ENCODE measurements at places on chromosomes 7 and 10. TPM values are rescaled to one million over a fixed set of nuclear protein-coding genes. Genes with fewer than 3 reads are reported as not detected.

- H3K36me3 ChIP-seq = peaks cover 10% of the 10 kb centered on the region
- peaks cover 42% of the 10 kb centered on the region for H3K4me1 ChIP-seq
- peak overlapping the region; percentile 94 for H3K4me3 ChIP-seq
- DNase-seq = no peak
These were observed 911 bp upstream of the HNRNPH3 start for GRCh38 chr10:68330852-68331454.

GRCh38 chr10:87868277-87868676, 4.9 kb downstream of the PTEN start:
- H3K27ac ChIP-seq = peak overlapping the region; percentile 9
- no peaks in the 10 kb centered on the region for H3K27me3 ChIP-seq
- H3K4me1 ChIP-seq = peaks cover 29% of the 10 kb centered on the region
- DNase-seq = no peak

DNA sequence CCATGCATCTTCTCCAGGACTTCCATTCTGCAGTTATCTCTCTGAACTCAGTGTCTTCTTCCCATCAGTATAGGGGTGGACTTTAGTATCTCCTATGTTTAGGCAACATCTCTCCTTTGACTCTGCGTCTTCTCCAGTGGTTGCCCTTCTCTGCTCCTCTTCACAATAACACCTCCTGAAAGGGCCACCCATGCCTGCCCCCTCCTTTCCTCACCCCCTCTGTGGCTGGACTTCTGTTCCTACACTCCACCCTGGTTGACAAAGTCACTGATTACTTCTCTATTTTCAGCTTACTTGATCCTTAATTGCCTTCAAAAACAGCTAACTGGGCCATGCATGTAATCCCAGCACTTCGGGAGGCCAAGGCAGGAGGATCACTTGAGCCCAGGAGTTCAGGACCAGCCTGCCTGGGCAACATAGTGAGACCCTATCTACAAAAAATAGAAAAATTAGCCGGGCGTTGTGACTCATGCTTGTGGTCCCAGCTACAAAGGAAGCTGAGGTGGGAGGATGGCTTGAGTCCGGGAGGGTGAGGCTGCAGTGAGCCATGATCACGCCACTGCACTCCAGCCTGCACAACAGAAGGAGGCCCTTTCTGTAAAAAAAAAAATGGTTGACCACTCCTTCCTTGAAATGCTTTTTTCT, 13.7 kb downstream of the SRGN start:
- H3K4me3 ChIP-seq = no peak overlapping the region
- DNase-seq = no peak
- H3K27ac ChIP-seq = no peak overlapping the region
- peaks cover 3% of the 10 kb centered on the region for H3K27me3 ChIP-seq
- no peaks in the 10 kb centered on the region for H3K4me1 ChIP-seq
- H3K36me3 ChIP-seq = no peaks in the 10 kb centered on the region

- no peak for DNase-seq
- no peak overlapping the region for H3K27ac ChIP-seq
- H3K36me3 ChIP-seq = no peaks in the 10 kb centered on the region
- no peaks in the 10 kb centered on the region for H3K27me3 ChIP-seq
These were observed 198.3 kb downstream of the GRID1 start for GRCh38 chr10:86168256-86168655.

Gene CROT
- 3.5 TPM for total RNA-seq

Gene KLF14
- not detected for total RNA-seq

GRCh38 chr10:11757454-11757820, 15.3 kb downstream of the ECHDC3 start:
- H3K4me1 ChIP-seq = peaks cover 13% of the 10 kb centered on the region
- peak; percentile 68 for DNase-seq

DNA sequence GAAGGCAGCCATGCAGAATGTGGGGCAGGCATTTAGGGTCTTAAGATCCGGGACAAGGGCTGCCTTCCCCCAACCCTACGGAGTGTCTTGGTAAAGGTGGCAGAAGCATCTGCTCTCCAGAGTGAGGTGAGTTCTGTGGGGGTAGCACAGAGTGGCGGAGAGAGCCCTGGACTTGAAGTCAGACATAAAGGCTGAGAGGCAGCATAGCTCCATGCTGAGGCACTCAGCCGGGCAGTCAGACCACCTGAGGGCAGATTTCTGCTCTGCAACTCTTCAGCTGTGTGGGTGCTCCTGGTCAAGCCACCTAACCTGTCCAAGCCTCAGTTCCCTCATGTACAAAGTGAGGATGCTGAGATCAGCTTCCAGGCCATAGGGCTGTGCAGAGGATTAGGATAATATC, 81.0 kb downstream of the CRTAC1 start:
- peaks cover 34% of the 10 kb centered on the region for H3K27me3 ChIP-seq
- H3K36me3 ChIP-seq = no peaks in the 10 kb centered on the region
- no peak overlapping the region for H3K4me3 ChIP-seq
- no peaks in the 10 kb centered on the region for H3K4me1 ChIP-seq

Gene SFTPA2
- not detected for total RNA-seq

GRCh38 chr10:118840776-118841468, 86.2 kb upstream of the CACUL1 start:
- no peaks in the 10 kb centered on the region for H3K27me3 ChIP-seq
- DNase-seq = no peak
- no peaks in the 10 kb centered on the region for H3K4me1 ChIP-seq
- no peak overlapping the region for H3K27ac ChIP-seq
- no peaks in the 10 kb centered on the region for H3K36me3 ChIP-seq

DNA sequence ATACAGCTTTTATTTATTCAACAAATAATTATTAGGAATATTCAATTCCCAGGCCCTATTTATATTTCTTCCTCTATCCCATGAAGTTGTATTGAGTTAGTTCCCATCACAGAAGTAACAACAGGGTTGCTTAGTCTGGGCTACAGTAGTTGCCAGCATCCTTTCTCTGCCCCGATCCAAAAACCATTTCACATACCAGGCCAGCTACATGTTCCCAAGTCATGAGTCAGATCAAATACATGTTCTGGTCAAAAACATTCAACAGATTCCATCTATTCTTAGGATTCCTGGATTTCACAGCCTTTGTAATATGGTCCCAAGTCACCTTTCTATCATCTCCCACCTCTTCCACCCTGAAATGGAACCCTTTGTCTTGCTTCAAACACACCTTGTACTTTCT, 91.6 kb downstream of the RAB11FIP2 start:
- DNase-seq = no peak
- H3K27me3 ChIP-seq = peaks cover 32% of the 10 kb centered on the region
- H3K4me3 ChIP-seq = no peak overlapping the region

Gene TMEM140
- not detected for total RNA-seq

DNA sequence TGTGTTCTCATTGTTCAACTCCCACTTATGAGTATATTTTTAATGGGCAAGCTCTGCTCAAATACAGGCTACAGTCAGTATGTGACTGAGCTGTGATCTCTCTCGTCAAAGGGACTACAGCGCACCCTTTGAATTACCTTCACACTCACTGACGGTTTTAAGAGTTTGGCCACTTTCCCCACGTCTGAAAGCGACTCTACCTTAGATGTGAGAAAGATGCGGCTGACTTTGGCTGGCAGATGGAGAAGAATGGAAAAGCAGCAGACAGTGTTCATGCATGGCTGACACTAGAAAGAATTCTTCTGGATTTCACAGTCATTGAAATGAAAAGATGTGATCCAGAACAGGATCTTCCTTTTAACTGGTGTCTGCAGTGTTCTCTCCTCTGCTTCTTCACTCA, 2.0 kb upstream of the ATRNL1 start:
- H3K4me3 ChIP-seq = no peak overlapping the region
- no peaks in the 10 kb centered on the region for H3K36me3 ChIP-seq
- H3K27ac ChIP-seq = no peak overlapping the region
- DNase-seq = no peak
- H3K27me3 ChIP-seq = peaks cover 56% of the 10 kb centered on the region

Gene ANKRD2
- total RNA-seq = not detected

- no peaks in the 10 kb centered on the region for H3K36me3 ChIP-seq
- no peak overlapping the region for H3K27ac ChIP-seq
- H3K4me1 ChIP-seq = no peaks in the 10 kb centered on the region
- H3K4me3 ChIP-seq = no peak overlapping the region
- peaks cover 20% of the 10 kb centered on the region for H3K27me3 ChIP-seq
- no peak for DNase-seq
These were observed 73.3 kb upstream of the NKX6-2 start for GRCh38 chr10:132859084-132859855.

- H3K4me1 ChIP-seq = peaks cover 19% of the 10 kb centered on the region
- H3K4me3 ChIP-seq = no peak overlapping the region
- H3K27ac ChIP-seq = peak overlapping the region; percentile 73
- H3K36me3 ChIP-seq = no peaks in the 10 kb centered on the region
These were observed 15.8 kb upstream of the CAMK1D start for GRCh38 chr10:12333380-12334185.

Gene ZNF804B
- total RNA-seq = not detected

Gene PNLIP
- not detected for total RNA-seq

- H3K36me3 ChIP-seq = no peaks in the 10 kb centered on the region
- H3K27ac ChIP-seq = no peak overlapping the region
- H3K27me3 ChIP-seq = no peaks in the 10 kb centered on the region
These were observed 660.0 kb downstream of the SORCS1 start for GRCh38 chr10:106504536-106504935.

DNA sequence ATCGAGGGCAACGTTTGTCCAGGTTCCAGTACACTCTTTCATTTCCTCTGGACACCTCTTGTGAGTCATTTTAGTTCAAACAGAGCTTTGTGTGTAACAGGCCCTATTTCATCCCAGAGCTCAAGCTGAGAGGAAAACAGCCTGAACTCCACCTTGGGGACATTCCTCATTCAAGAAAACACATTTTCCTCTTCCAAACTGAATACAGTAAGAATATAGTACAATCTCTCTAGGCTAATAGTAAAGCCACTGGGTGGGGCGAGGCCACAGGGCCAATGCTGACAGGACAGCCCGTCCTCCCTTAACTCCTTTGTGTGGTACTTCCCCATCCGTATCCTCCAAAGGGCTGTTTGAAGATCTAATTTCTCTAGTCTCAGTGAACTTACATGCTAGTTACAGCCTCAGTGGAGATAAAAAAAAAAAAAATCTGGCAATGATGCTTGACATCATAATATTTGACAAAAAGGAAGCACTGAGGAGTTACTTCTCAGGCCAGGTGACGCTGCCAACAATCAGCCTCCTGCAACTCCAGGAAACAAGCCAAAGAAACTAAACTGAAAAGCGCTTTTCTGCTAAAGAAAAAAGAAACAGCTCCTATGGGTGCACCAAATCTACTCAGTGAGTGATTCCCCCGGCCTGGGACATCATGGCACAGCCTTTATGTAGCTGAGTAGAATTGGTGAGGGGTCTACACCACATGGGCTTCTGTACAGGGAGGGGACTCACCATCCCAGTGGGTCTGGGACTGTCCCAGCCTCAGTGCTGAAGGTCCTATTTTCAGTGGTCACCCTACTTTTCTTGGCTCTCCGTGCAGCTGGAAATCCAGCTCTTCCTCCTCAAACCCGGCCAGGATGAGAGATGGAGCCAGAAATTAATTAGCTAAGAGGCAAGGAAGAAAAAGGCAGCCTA, 238.2 kb upstream of the NEBL start:
- DNase-seq = no peak
- no peaks in the 10 kb centered on the region for H3K36me3 ChIP-seq
- no peaks in the 10 kb centered on the region for H3K27me3 ChIP-seq
- H3K4me1 ChIP-seq = no peaks in the 10 kb centered on the region
- H3K27ac ChIP-seq = no peak overlapping the region

DNA sequence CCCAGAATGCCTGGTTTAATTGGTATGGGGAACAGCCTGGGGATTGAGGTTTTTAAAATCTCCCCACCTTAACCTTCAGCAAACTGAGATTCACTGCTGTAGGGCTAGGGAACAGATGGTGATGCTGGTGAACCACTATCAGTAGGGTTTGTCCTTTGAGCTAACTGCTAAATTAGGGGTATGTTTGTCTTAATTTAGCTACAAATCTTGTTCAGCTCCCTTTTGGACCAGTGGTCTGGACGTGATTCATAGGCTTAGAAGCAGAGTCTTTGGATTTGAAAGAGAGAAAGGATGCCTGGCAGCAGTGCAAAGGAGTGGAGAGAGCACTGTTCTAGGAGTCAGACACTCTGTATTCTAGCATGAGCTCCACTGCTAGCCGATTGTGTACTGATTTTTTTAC, 2.8 kb downstream of the HDAC9 start:
- peaks cover 19% of the 10 kb centered on the region for H3K4me1 ChIP-seq
- H3K4me3 ChIP-seq = peak overlapping the region; percentile 48
- no peaks in the 10 kb centered on the region for H3K27me3 ChIP-seq

DNA sequence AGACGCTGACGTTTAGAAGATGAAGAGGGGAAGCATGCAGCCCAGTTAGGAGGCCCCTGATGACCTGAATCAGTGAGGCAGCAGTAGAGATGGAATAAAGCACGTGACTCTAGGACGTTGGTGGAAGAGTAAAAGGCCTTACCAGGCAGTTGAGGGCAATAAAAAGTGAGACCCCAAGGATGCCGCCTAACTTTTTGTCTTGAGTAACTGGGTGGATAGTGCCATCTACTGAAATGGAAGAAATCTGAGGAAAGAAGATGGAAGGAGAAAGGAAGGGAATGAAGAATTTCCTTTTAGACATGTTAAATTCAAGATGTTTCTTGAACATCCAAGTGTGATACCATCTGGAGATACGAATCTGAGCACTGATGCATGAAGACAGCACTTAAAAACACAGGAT, 220.0 kb upstream of the LRRN3 start:
- H3K27ac ChIP-seq = no peak overlapping the region
- no peaks in the 10 kb centered on the region for H3K36me3 ChIP-seq
- DNase-seq = no peak
- no peak overlapping the region for H3K4me3 ChIP-seq

GRCh38 chr10:74079028-74079935, 71.3 kb downstream of the AP3M1 start:
- H3K27ac ChIP-seq = peak overlapping the region; percentile 90
- no peak for DNase-seq
- H3K27me3 ChIP-seq = no peaks in the 10 kb centered on the region
- H3K36me3 ChIP-seq = peaks cover 25% of the 10 kb centered on the region

GRCh38 chr7:92266415-92267241, 20.9 kb downstream of the ANKIB1 start:
- H3K4me3 ChIP-seq = no peak overlapping the region
- H3K27ac ChIP-seq = no peak overlapping the region
- no peaks in the 10 kb centered on the region for H3K27me3 ChIP-seq
- no peaks in the 10 kb centered on the region for H3K4me1 ChIP-seq

GRCh38 chr10:5343979-5344378, 20.8 kb upstream of the UCN3 start:
- no peaks in the 10 kb centered on the region for H3K27me3 ChIP-seq
- no peaks in the 10 kb centered on the region for H3K36me3 ChIP-seq
- no peaks in the 10 kb centered on the region for H3K4me1 ChIP-seq
- H3K27ac ChIP-seq = no peak overlapping the region
- no peak overlapping the region for H3K4me3 ChIP-seq
